ENCODE measurements at places on chromosomes 16 and 17. TPM values are rescaled to one million over a fixed set of nuclear protein-coding genes. Genes with fewer than 3 reads are reported as not detected.

The USP43 gene
- total RNA-seq: 6.9 TPM

The ASGR2 gene
- not detected for total RNA-seq

The CUEDC1 gene
- 48.1 TPM for total RNA-seq

The DBNDD1 gene
- total RNA-seq: 14.8 TPM

The CCDC40 gene
- total RNA-seq: 13.5 TPM

The ATP2A3 gene
- total RNA-seq: 49.5 TPM

The DOC2B gene
- 20.0 TPM for total RNA-seq

The ATP2C2 gene
- total RNA-seq: 2.1 TPM

The TLE7 gene
- not detected for total RNA-seq

DNA sequence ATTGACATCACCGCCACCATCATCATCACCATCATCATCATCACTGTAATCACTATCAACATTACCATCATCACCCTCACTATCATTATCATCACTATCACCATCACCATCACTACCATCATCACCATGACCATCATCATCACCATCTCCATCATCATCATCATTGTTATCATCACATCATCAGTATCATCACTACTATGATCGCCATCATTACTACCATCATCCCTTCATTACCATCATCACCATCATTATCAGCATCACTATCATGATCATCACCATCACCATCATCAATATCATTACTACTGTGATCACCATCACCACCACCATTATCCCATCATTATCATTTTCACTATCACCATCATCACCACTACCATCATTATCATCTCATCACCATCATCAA lies 368.3 kb downstream of the SEC14L1 start:
- DNase-seq: no peak

GRCh38 chr17:10666906-10667305 lies 9.8 kb upstream of the MYH3 start:
- DNase-seq: no peak

DNA sequence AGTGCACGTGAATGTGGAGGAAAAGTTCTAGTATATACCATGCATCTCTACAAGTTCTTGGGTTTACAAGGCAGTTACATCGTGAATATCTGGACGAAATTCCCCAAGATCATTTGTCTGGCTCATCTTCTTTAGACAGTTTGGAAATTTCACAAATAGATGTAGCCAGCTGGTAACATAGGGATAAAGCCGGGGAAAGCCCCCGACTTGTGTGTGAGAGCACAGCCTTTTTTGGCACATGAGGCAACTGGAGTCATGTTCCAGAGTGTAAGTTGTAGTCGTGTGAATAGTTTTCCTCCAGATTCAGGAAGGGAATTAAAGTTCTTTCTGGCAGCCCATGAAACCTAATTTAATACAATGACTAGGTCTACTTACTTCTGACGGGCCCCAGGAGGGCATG lies 62.3 kb downstream of the MARCHF10 start:
- DNase-seq: no peak

GRCh38 chr16:1184156-1184868 lies 31.4 kb downstream of the CACNA1H start:
- no peak for DNase-seq

GRCh38 chr17:75878174-75878998 lies at the start of gene TRIM47:
Gene TRIM47 (minus strand): TSS chr17:75878581. CDS start chr17:75878548, 33 bp downstream.
- DNase-seq: peak; percentile 65

DNA sequence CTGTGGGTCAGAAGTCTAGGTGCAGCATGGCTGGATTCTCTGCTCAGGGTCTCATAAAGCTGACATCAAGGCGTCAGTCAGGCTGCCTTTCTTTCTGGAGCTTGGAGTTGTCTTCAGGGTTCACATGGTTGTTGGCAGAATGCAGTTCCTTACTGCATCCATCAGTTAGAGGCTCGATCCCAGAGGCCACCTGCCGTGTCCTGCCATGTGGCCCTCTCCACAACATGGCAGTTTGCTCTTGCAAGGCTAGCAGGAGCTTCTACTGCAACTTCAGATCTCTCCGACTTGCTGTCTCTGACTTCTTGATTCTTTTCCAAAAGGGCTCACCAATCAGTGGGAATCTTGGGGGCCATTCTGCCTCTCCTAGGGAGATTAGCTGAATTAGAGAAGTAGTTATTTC lies 11.9 kb downstream of the PITPNC1 start:
- DNase-seq: no peak

GRCh38 chr16:15141586-15141985 lies 47.5 kb upstream of the RRN3 start:
- DNase-seq: no peak

DNA sequence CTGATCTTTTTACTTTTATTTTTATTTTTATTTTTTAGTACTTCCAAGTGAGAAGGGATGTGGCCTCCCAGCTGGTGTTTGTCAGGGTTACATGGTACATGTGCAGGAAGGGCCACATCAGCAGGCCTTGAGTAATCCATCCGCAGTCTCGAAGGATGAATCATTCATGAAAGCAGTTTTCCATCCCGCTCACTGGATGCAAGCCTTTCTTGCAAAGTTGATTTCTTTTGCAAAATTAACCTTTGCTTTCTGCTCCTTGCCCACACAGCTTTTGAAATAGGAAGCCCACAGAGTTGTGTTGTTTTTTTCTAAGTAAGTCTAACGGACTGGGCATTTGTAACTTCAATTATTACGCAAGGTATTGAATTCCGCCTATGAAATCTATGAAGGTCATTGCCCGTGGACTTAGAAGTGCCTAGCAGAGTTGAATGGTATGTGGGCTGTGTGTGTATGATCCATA lies 157.4 kb downstream of the PRKCA start:
- DNase-seq: no peak

GRCh38 chr16:29875206-29875605 lies 12.2 kb upstream of the CDIPT start:
- DNase-seq: no peak

DNA sequence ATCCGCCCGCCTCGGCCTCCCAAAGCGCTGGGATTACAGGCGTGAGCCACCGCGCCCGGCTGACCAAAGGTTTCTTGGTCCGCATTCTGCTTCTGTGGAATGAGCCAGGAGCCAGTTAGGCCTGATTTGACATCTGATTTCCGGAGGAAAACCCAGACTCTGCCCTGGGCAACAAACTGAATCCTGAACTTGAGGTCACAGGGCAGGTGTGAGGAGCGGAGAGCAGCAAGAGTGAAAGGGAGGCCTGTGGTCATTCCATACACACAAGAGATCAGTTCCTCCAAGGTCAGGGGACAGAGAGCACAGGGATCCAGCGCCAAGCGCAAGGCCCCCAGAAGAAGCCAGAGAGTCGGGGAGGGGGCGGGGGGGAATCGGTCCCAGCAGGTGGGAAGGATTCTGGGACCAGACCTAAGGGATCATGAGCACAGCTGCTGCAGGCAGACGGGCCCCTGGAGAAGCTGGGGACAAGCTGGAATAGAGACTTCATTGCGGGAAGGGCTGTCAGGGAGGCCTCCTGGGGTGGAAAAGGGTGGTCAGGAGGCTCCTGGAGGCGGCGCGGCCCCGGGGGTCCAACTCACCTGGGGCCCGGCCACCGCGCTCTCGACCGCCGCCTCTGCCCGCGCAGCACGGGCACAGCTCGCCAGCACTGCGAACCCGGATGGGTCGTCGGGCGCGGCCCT lies 436 bp downstream of the SHPK start:
- no peak for DNase-seq

DNA sequence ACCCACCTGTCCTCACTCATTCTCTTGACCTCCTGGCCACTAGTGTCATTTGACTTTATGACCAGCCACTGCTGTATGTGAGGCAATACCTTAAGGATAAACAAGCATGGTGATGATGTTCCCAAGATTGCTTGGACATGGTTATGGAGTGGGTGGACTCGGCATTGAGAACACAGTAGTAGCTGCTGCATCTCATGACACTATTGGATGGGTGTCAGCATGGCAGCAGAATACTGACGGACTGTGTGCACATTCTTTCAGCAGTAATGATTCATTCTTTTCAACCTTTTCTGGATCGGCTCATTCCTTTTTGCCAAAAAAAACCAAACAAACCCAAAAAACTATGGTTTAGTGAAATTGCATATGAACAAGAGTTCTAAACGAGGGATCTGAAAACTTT lies 13.5 kb downstream of the SPECC1 start:
- no peak for DNase-seq

DNA sequence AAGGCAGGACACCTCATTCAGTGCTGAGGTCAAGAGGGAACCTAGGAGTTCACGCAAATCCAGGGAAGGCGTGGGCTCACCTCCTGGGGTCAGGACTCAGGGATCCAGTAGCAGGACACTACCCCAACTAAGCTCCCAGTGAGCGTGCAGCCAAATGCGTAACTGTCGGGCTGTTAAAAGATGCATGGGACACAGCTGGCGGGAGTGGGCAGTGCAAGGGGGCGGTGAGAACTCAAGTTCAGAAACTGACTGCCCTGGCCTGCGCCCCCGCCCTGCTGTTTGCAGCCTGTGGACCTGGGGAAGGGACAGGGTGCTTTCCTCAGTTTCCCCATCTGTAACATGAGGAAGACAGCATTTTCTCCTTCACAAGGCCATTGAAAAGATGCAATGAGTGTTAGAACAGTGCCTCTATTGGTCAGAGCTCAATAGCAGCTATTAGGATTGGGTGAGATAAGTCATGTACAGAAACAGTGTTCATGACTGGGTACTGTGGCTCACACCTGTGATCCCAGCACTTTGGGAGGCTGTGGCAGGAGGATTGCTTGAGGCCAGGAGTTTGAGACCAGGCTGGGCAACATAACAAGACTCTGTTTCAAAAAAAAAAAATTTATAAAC lies 20.2 kb downstream of the CDIPT start:
- DNase-seq: no peak

- DNase-seq: peak; percentile 75
Observed at GRCh38 chr16:56919099-56919800, 12.7 kb upstream of the HERPUD1 start.

- no peak for DNase-seq
Observed at GRCh38 chr16:65916995-65917394, 449.5 kb upstream of the CDH5 start.

DNA sequence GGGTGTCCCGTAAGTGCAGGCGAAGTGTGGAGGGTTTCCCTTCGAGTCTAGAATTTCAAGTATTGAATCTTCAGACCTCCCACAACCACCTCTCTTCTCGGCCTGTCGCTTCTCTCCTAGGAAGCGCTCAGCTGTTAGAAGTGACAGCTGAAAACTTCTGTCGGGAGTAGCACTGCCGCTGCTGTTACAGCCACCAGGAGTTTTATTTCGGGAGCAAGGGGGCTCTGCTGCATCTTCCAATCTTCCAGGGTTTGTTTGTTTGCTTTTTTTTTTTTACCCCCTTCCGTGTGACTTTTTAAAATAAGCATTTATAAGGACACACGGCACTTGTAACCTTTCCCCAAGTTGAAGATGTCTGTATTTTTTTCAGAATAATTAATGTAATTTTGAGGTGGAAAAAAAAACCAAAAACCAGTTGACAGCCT lies 767 bp downstream of the RPS6KB1 start:
- DNase-seq: no peak

GRCh38 chr17:64150237-64151015 lies 20.5 kb upstream of the ERN1 start:
- DNase-seq: peak; percentile 86

DNA sequence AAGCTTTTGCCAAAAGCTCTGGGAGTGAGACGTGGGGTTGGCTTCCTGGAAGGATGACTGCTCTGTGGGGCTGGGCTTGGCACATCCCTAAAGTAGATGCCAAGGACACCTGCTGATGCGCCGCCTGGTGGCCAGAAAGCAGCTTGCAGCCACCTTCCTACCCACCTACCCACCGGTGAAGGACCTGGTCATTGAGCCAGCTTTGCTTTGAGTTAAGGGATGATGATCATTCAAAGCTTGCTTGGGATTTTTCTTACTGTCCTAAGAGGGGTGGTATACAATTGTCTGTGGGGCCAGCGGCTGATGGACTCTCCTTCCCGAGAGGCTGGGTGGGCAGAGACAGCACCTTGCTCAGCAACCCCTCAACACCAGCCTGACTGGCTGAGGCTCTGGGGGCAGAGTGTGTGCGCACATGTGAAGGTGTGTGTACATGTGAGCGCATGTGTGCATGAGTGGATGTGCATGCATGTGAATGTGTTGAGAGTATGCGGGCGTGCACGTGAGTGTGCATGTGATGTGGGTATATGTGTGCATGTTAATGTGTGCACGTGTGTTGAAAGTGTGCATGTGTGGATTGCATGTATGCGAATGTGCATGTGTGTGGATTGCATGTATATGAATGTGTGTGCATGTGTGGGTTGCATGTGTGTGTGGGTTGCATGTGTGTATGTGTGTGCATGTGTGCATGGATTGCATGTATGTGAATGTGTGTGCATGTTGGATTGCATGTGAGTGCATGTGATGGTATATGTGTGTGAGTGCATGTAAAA lies 18.6 kb downstream of the C1QTNF1 start:
- peak; percentile 80 for DNase-seq

DNA sequence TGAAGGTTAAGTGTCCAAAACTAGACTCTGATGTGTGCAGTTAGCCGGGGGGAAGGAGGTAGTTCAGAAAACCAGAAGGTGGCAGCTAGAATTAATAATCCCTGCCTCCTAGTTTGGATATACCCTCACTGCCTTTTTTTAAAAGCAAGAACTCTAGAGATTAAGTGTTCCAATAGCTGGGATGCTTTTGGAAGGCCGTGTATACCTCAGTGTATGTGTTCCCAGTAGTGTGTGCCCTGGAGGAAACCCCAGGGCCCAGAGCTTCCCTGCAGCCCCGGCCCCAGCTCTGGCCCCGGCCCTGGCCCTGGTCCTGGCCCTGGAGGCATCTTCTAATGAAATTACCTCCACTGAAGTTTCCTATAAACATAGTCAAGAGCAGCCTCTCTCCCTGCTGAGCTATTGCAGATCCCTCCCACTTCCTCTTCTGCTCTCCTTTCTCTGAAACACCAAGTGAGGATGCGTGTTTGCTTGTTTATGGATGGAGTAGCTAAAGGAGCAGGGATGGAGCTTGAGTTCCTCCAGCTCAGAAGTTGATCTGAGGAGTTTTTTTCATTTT lies 130.7 kb downstream of the PRKCA start:
- no peak for DNase-seq

- DNase-seq: no peak
Observed at GRCh38 chr17:53499277-53499676, 323.4 kb upstream of the KIF2B start.

DNA sequence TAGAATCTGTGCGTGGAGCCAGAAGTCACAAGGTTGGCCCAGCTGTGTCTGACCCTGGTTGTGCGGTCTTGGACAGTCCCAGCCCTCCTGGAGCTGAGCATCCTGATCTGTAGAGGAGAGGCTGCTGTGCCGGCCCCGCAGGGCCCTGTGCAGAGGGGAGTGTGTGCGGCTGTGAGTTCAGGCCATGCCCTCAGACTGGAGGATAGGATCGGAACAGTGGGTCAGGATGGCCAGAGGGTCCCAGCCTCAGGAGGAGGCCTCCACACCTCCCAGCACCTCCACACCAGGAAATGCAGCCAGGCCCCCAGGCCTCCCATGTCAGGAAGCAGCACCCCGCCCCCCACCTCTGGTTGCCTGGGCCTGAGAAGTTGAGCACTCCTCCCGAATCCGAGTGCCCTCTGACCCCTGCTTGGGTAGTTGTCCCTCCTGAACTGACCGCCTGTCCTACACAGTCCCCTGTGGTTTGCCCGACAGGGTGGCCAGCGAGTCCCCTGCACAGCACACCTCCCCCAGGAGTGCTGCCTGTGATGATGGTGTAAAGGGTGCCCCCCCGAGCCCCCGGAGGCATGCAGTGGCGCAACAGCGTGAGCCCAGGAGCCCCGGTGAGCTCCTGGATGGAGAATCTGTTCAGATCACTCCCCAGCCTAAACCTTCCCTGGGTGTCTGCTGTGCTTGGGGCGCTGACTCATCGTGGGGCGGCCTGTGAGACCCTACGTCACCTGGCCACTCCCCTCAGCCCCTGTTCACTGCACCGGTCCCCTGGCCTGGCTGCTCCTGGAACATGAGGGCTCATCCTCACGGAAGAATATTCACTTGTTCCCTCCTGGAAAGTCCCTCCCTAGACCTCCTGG lies 285.2 kb downstream of the SEC14L1 start:
- no peak for DNase-seq

GRCh38 chr16:46404028-46404427 lies 217.2 kb downstream of the SHCBP1 start:
- no peak for DNase-seq

Data from body of pancreas (tissue), 4 donors.